Skeletal muscle tissue (tissue), 5 donors: ENCODE measurements at places on chromosomes 3 and 15. TPM values are rescaled to one million over a fixed set of nuclear protein-coding genes. Genes with fewer than 3 reads are reported as not detected.

Gene MAGEF1
- total RNA-seq, result 36.0 TPM

Gene RETNLB
- not detected for total RNA-seq

Gene CHRM5
- not detected for total RNA-seq

Gene SERPINI2
- total RNA-seq, result not detected

Gene EBLN2
- 8.4 TPM for total RNA-seq

Gene LMAN1L
- not detected for total RNA-seq

Gene SLCO2A1
- 0.52 TPM for total RNA-seq

Gene GHSR
- total RNA-seq, result not detected

Gene CCR8
- total RNA-seq, result not detected

Gene NTRK3
- 6.8 TPM for total RNA-seq

Gene TTC23
- 21.9 TPM for total RNA-seq

Gene ASB14
- not detected for total RNA-seq

Gene CATSPER2
- total RNA-seq, result 3.1 TPM

Gene WDR53
- total RNA-seq, result 6.8 TPM

Gene SLC9C1
- 1.0 TPM for total RNA-seq

Gene CTXN2
- not detected for total RNA-seq

Gene ADAMTS9
- total RNA-seq, result 106 TPM

Gene MFSD1
- 49.1 TPM for total RNA-seq

Gene ADGRG7
- total RNA-seq, result not detected

Gene MORC1
- total RNA-seq, result not detected

Gene CORO2B
- 1.0 TPM for total RNA-seq

Gene CCRL2
- 1.6 TPM for total RNA-seq

Gene ARL6IP5
- 60.5 TPM for total RNA-seq

Gene LEKR1
- 0.52 TPM for total RNA-seq

Gene LRRC49
- 11.0 TPM for total RNA-seq

Gene RTP1
- not detected for total RNA-seq

Gene TGM4
- total RNA-seq, result not detected

Gene TXNRD3
- total RNA-seq, result 16.2 TPM

Gene SV2B
- 1.6 TPM for total RNA-seq

Gene ENTPD3
- total RNA-seq, result 1.6 TPM

Gene CHRNA5
- 0.52 TPM for total RNA-seq

Gene BHLHE40
- total RNA-seq, result 11.0 TPM
